Renal cortical epithelial cell (primary cell): ENCODE measurements at places on chromosomes 2 and 18. TPM values are rescaled to one million over a fixed set of nuclear protein-coding genes. Genes with fewer than 3 reads are reported as not detected.

Gene GNLY
- not detected in 2 replicates for total RNA-seq

Gene DCC
- total RNA-seq = not detected in 2 replicates

DNA sequence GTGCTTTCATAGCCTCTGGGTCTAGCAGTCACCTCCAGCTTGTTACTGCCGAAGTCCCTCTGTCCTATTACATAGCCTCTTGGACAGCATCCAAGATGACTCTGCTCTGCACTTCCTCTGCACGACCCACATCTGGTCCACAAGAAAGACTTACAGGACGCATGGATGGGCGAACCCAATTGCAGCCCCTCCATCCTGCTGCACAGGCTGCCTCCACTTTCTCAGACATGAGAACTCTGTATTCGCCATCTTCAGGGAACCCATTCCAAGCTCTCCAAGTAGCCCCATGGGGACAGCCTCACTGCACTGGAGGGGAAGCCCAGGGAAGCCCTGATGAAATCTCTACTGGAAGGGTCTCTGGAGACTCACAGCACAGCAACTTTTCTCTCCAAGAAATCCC is 172.1 kb downstream of the GFPT1 start:
- peak; percentile 40 for DNase-seq

Gene PSMD1
- 121 and 135 TPM in 2 replicates for total RNA-seq

DNA sequence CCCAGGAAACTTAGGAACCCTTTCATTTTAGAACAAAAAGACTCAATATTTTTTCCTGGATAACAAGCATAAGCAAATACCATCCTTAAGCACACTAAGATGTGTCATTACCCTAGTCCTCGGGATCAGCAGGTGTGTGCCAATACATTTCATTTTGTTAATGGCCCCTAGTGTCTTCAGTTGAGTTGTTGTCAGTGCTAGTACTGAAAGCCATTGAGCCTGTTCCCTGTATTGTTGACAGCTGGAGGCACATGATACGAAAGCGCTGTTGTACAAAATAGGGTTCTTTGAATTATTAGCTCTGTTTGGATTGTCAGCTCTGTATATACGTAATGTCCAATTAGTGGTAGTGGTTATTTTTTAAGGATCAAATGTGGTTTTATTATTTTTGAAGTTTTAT is 29.5 kb downstream of the VAPA start:
- no peak for DNase-seq

GRCh38 chr2:135728064-135728743 is 13.5 kb upstream of the UBXN4 start:
- DNase-seq = no peak

Gene REG3G
- total RNA-seq = not detected in 2 replicates

DNA sequence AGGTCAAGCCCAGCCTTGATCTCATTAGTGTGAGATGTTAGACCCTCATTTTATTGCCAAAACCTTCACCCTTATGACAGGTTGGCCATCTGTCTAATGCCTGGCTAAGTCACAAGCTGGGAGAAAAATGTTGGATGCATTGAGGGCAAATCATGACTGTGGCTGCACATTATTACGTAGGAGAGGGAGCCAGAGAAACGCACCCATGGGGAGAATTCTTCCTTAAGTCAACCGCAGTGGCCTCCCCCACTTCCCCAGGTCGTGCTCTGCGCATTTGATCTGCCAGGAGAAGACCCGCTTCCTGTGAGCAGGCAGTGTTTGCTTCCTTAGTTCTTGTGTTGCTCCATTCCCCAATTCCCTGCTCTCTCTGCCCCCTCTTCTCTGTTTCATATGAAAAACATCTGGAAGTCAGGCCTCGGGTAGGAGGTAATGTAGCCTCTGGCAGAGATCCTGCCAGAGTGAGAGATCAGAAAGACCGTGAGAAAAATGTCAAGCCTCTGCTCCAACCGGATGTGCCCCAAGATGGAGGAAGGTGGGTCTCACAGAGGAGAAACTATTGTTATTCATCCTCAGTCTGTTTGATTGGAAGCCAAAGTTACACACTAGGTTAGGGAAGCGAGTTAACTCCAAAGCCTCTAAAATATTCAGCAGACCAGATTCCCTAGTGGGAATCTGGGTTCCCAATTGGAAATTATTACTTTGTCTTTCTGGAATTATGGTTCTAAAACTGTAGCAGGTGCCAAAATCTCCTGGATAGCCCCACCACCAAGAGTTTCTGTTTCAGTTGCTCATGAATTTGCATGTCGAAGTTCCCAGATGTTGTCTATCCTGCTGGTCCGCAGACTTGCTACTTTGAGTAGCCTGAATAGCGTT is 144.3 kb upstream of the PELI1 start:
- no peak for DNase-seq

DNA sequence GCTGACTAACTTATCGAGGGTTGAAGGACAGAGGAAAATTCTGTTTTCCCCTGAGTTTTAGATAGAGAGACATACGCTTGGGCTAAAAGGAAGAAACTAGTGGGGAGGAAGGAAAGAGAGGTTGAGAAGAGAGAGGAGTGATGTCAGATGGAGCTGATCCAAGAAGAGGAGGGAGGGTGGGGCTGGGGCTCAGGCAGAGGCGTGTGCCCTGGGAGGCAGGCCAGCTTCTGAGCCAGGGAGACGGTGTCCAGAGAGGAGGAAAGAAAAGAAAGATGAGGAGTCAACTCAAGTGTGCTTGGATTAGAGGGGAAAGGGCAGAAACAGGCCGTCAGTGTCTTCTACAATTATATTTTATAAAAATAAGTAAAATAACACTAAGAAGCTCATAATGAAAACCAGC is 56.2 kb downstream of the EMILIN2 start:
- no peak for DNase-seq

DNA sequence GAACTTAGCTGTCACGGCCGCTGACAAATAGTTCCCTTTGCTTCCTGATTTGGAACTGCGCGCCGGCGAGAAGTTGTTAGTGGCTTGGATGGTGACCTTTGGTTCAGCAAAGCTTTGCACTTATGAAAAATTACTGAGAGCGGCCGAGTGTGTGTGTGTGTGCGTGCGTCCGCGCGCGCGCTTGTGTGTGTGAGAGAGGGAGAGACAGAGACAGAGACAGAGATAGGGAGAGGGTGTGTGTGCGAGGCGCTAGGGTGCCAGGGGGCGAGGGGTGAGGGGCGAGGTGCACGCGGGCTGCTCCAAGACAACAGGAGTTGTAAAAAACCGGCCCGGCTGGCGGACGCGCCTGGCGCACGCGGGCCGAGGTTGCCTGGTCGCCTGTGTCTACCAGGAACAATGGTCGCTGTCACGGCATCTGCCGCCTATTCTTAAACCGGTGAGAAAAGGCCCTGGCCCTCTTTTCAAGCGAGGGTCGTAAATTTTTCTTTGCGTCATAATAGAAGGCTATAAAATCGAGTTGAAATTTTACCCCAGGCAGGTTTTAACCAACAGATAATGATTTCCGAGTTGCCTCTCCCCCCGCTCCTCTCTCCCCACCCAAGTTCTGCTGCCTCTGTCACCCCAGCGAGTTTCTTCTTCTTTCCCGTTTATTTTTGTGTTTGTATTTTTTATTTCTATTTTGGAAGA is 535 bp downstream of the HOXD3 start:
- no peak for DNase-seq

Gene ZNG1B
- total RNA-seq = 25.7 and 45.8 TPM in 2 replicates

DNA sequence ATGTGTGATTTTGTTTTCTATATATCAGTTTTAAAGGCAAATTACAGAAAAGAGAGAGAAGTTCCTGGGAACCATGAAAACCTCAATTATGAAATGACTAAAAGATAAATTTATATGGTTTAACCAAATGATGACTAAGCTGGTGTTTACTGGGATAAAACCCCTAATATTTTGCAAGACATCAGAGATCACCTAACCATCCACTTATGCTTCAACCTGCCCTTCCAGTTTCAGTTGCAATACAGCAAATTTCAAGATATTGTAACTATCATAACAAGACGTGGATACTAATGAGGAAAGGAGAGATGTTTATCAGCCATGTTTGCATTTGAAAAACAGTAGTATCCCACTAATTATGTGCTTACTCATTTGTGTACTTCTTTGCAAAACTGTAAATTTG is 108.2 kb downstream of the GAREM1 start:
- no peak for DNase-seq

DNA sequence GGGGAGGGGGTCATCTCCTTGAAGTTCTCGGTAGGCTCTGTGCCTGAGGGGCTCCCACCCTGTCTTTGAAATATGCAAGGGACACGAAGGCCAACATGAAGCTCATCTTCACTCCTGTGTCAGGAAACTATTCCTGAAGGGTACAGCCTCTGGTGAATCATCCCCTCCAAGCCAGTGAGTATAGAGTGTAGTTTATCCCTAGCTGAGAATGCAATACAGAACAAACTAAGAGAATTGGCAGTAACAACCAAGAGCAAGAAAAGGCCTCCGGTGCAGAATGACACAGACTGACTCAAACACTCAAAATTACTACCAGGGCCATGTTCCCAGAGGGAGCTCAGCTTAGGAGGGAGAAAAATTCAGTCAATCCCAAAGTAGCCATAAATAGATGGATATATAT is 413.3 kb downstream of the BCL11A start:
- no peak for DNase-seq

Gene KCTD1
- 24.1 and 103 TPM in 2 replicates for total RNA-seq

Gene NYAP2
- not detected in 2 replicates for total RNA-seq

Gene SLC4A3
- 3.5 and 10.1 TPM in 2 replicates for total RNA-seq

DNA sequence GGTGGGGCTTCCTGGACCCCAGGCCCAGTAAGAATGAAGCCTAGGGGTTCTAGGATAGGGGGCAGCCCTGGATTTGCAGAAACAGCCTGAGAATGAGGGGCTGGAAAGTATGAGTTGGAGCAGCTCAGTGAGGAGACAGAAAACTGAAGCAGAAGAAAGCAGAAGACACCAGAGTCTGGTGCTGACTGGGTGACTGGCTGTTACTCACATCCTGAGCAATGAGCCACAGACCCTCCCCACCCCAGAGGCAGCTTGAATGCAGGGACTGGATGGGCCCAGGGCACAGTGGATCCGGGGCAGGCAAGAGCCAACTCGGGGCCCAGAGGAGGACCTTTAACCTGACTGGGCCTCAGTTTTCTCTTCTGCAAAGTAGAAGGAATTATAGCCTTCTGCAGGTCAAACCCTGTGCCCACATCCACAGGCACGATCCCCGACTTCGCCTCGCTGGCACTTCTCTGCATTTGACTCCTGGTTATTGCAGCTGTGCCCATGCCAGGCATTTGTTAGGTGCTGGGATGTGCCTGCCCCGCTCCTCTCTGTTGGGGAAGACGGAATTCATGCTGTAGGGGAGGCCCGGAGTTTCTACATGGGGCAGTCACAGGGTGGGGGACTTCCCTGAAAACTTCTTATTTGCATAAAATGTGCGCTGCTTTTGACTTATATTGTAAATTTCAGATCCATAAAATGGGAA is 8.5 kb downstream of the STEAP3 start:
- no peak for DNase-seq

Gene DSEL
- total RNA-seq = 8.7 and 10.7 TPM in 2 replicates

Gene RAB6C
- total RNA-seq = not detected in 2 replicates

Gene ALPP
- not detected in 2 replicates for total RNA-seq

Gene C1QL2
- total RNA-seq = not detected in 2 replicates

DNA sequence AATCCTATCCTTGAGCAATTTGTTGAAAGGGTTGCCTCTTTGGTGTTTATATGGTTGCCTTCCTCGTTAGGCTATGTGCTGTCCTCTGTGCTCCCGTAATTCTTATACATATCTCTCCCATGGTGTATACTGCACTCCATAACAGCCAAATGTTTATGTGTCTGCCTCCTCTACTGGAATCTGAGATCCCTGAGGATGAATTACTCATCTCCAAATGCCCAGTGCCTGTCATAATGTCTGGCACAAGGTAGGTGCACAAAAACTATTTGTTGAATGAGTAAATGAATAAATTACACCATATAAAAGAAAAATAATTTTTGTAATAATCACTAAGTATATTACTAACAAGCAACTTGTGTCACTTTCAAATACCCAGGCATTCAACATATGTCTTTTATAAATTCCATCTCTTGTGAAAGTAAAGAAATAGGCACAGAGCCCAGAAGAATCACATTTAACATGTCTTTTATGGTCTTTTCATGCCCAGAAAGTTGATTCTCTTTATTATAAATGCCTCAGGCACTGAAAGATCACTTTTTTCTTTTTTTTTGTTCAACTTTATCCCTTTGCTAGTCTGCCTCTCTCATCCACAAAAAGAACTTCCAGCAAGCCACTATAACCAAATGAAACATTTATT is 164.9 kb downstream of the CCDC148 start:
- DNase-seq = no peak

Gene ANKRD29
- total RNA-seq = 7.1 and 7.2 TPM in 2 replicates

Gene IL36G
- not detected in 2 replicates for total RNA-seq

DNA sequence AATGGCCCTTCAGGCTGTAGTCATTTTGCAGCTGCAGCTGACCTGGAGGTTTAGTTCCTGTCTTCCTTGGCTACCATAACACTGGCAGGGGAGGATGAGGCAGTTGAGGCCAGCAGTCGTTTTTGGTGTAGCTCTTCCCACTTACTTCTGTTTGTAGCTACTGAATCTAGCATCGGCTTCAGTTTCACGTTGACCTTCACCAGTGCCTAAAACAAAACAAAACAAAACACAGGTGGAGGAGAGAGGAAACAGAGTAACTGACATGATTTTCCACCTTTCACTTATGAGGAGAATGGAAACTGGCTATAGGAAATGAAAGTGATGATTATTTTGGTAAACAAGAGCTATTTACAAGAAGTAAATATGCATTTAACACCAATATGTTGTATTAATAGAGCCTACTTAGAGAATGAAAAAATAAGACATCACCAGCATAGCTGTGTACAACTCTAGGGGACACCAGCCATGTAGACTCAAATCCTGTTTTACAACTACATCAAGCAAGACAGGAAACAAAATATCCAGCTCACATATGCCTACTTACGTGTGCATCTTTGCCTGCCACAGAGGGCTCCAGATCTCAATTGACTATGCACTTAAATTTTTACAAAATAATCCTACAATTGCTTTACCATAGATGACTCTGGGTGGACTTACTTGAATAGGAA is 236.9 kb downstream of the AGPS start:
- no peak for DNase-seq

Gene SOCS6
- total RNA-seq = 27.6 and 37.9 TPM in 2 replicates

Gene RND3
- 208 and 316 TPM in 2 replicates for total RNA-seq

DNA sequence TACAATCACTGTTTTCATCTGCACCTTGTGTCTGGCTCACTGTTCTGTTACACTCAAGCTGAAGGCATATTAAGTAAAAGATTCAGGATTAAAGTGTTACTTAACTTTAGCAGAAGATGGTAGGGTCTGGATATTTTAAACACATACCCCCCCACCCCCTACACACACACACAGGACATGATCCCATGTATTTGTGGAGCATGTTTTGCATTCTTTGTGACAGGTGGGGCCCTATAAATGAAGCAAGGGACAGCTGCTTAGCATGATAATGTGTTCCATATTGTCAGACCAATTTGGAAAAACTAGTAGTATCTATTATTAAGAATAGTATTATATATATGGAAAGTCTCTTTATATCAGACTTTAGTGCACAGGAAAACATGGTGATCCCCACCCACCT is 335.2 kb upstream of the TNP1 start:
- DNase-seq = no peak

Gene CTLA4
- total RNA-seq = not detected in 2 replicates

Gene C2orf72
- 0.17 and 0.50 TPM in 2 replicates for total RNA-seq
